ENCODE measurements at places on chromosomes 5 and 9.

GRCh38 chr5:169131616-169132301 lies 169.2 kb downstream of the SLIT3 start:
- no peak for DNase-seq

DNA sequence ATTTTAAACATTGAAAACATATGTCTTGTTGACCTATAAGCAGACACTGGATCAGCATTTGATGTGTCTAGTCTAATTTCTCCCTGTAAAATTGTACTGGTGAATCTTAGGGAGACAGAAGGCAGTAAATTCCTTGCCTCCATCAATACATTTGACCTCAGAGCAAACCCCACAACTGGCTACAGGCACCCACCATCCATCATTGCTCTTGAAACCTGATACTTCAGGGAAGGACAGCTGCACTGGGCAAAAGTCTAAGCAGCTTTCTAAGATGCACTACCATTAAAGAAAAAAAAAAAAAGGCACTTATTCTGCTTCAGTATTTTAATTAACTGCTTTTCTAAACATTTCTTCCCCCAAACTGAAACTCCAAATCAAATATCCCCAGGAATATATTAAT lies 1051.3 kb upstream of the DMAC1 start:
- no peak for DNase-seq

DNA sequence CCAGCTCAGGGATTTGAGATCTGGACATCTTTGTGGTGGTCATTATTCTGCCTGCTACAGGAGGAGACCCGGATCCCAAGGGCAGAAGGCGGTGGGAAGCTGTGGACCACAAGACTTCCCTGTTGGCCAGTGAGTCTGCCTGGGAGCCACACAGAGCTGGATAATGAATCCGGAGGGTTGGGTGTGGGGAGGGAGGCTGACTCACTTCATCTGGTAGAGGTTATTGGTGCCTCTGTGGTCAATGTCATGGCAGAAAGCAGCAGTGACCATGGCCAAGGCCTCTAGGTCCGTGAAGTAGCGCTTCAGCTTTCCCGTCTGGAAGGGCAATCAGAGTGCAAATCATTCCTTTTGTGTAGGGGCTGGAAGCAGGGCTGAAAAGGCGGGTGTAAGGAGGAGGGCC lies 58.5 kb downstream of the PDE6A start:
- DNase-seq: no peak

GRCh38 chr5:138654281-138654867 lies 79.2 kb upstream of the HSPA9 start:
- no peak for DNase-seq

DNA sequence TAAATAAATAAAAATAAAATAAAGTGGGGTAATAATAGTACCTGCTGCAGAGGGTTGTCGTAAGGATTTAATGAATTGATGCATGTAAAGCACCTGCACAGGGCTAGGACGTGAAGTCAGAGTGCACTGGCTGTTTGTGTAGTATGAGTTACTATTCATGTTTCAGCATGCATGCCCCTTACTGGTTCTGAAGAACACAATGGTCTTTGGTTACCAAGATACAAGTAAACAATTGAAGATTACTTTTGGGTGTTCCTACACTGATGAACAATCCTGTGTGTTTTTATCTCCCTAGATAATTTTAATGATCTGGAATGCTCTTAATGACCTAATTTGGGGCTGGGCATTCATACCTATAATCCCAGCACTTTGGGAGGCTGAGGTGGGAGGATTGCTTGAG lies 23.2 kb upstream of the PRRC2B start:
- no peak for DNase-seq

DNA sequence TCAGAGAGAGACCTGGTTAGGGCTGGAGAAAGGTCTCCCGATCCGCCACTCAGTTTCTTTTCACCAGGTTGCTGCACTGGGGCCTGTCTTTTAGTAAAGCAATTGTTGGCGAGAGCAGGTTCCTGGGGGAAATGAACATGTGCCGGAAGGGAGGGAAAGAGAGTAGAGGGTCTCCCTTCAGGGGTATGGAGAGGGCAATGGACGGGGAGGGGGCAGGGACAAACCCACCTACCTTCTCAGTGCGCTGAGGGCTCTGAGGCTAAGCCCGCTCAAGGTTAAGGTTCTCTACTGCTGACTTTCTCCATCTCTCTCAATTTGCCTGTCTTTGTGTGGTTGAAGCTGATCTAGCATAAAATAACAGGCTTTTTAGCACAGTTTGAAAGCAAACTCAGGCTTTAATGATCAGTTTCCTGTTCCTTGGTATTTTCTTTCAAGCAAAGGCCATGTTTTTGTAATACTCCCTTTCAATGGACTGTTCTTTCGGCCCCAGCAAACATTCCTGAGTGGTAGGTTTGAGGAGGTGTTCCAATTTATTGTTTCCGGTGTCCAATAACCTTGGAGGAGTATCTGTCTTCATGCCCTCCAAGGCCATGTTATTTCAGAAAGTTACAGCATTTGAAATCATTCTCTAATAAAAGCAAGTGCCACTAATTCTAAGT lies 25.5 kb upstream of the TRAF1 start:
- DNase-seq: no peak

DNA sequence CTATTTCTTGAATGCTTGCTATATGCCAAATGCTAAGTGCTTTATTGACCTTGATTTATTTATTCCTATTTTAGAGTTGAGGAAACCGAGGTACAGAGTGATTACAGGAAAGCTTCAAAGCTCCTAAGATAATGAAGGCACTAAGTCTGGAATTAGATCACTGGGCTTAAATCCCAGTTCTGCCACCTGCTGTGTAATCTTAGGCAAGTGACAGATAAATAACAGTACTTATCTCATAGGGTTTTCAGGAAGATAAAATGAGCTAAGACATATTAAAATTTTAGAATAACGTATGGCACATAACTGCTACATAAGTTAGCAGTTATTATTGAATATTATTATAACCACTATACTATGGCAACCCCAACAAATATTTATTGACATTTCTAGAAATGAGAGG lies 843.8 kb downstream of the DTWD2 start:
- no peak for DNase-seq

DNA sequence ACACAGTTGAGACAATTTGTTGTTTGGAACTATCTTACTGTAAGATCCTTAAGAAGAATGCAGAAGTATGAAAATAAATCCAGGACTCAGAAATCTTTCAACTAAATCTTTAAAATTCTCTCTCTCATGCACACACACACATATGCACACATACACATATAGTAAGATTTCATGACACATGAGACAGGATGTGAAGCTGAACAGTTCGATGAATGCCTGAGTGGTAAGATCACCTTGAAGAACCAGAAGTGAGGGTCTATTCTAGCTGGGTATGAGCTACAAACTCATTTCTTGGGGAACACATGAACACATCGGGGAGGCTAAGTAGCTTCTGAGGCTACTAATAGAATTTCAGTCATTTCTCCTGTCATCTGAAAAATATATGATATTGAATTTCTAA lies 153.6 kb downstream of the TMC1 start:
- DNase-seq: no peak

GRCh38 chr9:89177944-89178829 lies at the start of gene SHC3:
Gene SHC3, minus strand, starts transcription at chr9:89178818. Its CDS starts 358 bp downstream, at chr9:89178460.
- DNase-seq: no peak

DNA sequence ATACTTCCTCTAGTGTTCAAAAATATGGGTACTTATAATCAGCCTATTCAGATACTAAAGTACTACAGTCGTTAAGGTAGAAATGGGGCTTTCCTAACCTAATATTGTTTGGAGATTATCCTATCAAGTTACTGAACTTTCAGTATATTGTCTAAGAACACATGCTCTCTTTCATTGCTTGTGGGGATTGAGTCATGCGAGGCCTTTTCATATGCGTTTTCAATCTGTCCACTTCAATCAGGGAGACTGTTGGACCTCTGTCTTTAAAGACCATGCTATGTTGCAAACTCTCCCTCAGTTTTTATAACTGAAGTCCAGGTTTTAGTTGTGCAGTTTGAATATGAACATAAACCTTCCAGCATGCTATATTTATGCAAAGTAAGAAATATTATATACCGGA lies 15.0 kb downstream of the PRR16 start:
- DNase-seq: no peak

DNA sequence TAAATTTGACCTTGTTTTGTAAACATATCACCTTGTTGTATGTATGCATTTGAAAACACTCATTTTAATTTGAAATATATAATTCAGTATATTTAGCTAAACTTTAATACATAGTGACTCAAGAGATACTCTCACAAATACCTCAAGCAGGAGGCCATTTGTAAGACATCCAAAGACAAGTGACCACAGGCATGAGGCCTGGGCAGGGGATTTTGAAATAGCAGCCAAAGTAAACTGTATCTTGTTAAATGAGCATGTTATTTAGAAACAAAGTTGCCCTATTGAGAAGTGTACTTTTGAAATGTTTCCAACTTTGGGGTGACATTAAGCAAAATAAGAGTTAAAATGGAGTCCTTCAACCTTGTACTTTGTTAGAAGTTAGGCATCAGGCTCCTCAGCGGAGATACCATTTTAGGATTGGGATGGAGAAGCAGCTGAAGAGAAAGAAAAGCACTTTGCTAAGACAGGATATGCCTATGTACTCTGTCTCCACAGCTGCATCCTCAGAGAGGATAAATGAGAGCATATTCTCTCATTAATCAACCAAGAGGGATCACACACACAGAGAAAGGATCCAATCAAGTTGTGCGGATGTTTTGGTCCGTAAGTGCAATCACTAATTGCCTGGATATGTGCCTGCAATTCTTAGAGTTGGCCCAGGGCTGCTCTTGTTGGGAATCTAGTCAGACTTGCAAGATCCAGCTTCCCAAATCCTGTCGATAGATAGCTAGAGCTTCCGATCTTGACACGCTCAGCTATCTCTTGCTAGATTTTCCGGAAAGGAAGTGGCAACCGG lies 157.5 kb upstream of the HAPLN1 start:
- no peak for DNase-seq

- no peak for DNase-seq
Measured at GRCh38 chr5:33781286-33781685, 110.5 kb downstream of the ADAMTS12 start.

DNA sequence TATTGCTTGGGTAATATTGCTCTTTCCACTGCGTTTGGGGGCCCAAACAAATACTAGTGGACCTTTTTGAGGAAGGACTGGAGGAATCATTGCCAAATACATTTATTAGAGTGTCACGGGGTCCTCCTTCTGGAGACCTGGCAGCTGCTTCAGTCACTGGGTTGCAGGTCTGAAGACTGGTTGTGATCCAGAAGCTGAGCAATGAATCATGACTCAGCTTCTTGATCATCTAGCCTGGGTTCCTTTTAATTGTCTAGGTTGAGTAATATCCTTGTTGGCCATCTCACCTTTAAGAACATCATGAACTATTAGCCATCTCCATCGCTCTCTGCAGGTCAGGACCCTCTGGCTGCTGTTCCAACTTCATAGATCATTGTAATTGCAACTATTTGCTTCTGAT lies 15.4 kb upstream of the UBAP1 start:
- DNase-seq: no peak

GRCh38 chr9:135347461-135347860 lies 132.1 kb upstream of the PPP1R26 start:
- DNase-seq: no peak

- no peak for DNase-seq
Measured at GRCh38 chr5:55540525-55540924, 5.8 kb upstream of the PLPP1 start.

DNA sequence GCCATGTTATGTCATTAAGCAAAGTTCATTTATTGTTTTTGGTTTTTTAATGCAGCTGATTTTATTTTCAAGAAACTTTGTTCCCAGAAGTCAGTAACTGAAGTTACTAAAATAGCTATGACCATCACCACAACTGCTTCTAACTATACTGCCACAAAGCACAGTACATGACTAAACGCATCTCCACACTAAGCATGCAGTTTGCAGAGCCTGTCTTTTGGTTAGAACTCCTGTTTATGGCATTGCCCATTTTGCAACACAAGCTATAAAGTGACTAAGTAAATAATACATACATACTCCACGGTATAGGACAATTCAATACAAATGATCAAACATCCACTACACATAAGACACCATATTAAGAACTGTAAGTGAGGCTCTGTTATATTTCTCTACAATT lies 109.7 kb downstream of the MLLT3 start:
- no peak for DNase-seq

DNA sequence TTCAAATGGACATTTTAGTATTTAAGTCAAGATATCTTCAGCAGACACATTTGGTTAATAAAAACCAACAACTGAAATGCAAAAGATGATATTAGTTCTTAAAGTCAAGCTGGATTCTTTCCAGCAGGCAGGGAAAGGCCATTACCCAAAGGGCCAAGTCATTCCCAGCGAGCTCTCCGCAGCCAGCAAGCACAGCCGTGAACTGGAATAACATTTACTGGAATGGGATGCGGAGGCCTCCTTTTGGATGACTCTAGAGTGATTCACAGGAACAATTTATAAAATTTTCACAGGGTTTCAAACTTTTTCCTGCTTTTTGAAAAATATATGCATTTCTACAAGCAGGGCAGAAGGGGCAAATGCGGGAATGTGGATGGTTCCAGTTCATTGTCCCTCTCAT lies 76.6 kb upstream of the DAB2 start:
- DNase-seq: no peak

- peak; percentile 15 for DNase-seq
Measured at GRCh38 chr9:126514037-126514821, 99.5 kb upstream of the LMX1B start.

DNA sequence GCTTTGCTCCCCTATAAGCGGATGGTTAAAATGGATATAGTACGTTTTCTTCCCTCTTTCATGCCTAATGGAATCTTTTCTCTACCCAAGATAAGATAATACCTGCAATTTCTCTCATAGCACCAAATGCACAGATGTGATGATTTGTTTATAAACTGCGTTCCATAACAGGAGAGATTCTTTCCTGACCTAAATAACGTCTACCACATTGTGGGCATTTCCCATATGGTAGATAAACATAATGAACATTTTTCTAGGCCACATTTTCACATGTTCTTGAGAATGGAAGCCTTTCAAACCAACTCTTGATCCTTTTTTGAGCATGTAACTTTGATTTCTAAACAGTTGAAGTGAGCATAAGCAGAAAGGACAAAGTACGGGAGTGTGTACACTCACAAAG lies 448.5 kb downstream of the CSNK1G3 start:
- no peak for DNase-seq

DNA sequence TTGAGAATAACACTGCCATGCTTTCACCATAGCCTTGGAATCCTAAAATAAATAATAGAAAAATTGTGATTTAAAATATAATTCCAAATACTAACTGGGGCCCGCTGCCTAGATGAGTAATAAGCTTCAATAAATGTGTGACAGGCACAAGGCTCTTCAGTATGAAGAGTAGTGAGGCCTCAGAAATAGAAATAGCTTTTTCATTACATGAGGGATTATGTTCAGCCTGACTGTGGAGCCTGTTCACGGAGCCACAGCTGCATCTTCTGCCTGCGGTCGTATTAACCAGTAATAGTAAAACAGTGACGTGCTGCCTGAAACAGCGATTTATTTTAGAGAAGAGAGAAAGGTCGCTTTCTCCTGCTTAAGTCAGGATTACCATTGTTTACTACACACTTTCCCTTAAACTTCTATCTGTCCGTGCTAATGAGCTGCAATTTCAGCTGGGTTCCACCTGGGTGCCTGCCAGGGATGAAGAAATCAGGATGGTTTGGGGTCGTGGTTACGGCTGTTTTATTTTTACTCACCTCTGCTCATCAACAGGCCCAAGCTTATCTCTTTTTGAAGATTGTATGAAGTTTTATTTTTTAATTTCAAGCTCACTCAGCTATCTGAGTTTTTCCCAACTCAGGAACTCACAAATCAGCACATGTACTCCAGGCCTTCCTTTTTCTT lies 284.9 kb upstream of the WWC1 start:
- DNase-seq: no peak
